Panc1 (cell line): ENCODE measurements at places on chromosomes 13 and 19.

DNA sequence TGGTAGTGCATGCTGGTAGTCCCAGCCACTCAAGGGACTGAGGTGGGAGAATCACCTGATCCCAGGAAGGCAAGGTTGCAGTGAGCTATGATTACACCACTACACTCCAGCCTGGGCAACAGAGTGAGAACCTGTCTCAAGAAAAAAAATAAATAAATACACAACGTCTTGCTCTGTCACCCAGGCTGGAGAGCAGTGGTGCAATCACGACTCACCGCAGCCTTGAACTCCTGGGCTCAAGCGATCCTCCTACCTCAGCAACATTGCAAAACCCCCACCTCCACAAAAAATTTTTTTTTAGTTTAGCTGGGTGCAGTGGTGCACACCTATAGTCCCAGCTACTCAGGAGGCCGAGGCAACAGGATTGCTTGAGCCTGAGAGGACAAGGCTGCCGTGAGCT is 8.8 kb downstream of the TPM4 start:
- DNase-seq: no peak

- no peak for DNase-seq
These were observed 7.6 kb upstream of the TSPAN16 start for GRCh38 chr19:11288349-11288748.

DNA sequence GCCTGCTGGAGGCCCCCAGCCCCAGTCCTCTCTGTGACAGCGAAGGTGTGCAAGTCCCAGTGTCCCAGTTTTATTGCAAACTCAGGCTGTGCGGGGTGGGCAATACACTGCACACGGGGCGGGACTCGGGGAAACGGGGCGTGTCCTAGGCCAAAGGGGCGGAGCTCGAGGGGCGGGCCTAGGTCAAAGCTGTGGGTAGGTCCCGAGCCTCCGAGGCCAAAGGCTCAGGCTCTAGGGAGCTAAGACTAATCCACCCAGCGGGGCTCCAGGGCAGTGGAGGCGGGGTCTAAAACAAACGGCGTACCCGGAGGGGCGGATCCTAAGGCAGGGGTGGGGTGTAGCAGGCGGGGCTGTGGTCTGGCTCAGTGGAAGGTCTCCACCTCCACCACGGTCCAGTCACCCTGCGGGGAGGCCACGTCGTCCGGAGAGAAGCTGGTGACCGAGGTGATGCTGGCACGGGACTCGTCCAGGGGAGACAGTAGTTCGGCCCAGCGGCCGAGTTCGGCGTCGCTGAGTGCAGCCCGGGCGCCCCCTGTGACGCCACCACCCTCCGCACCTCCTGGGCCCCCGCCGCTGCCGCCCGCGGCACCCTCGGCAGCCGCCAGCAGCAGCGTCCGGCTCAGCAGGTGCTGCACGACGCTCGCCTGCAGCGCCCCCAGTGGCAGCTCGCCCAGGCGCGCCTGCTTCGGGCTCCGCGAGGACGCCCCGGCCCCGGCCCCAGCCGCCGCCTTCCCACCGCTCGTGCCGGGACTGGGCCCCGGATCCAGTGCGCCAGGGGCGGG is 5.3 kb downstream of the PRR36 start:
- no peak for DNase-seq

DNA sequence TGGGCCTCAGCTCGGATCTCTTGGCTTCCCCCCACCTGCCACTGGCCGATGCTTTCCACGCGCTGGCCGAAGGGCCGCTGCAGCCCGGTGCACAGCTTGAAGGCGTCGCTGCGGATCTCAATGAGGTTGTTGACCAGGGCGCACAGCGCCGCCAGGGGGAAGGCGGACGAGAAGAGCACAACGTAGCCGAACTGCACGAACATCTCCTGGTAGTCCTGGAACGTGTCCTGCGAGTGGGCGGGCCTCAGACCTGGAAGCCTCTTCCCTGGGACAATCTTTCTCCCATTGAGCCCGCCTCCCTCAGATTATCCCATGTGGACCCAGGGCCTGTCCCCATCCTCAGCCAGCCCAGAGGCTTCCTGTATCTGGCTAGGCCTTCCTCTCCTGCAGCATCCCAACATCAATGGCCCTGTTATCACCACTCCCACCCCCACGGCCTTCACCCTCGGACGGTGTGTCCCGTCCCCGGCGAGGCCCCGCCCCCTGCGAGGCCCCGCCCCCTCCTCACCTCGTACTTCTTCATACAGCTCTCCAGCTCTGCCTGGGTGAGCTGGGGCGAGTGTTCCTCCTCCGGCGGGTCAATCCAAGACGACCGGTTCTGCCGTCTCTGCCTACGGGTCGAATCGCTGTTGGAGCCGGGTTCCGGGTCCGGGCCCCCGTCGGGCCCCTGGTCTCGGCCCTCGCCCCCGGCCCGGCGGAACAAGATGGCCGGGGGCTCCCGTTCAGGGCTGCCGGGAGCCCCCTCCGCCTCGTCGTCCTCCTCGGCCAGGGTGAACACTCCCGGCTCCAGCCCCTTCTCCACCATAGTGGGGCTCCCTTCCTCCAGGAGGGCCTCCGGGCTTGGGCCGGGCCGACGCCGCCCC is 6.8 kb downstream of the ANO8 start:
- DNase-seq: no peak

GRCh38 chr13:43804461-43805070 is 17.8 kb upstream of the ENOX1 start:
- peak; percentile 30 for DNase-seq

DNA sequence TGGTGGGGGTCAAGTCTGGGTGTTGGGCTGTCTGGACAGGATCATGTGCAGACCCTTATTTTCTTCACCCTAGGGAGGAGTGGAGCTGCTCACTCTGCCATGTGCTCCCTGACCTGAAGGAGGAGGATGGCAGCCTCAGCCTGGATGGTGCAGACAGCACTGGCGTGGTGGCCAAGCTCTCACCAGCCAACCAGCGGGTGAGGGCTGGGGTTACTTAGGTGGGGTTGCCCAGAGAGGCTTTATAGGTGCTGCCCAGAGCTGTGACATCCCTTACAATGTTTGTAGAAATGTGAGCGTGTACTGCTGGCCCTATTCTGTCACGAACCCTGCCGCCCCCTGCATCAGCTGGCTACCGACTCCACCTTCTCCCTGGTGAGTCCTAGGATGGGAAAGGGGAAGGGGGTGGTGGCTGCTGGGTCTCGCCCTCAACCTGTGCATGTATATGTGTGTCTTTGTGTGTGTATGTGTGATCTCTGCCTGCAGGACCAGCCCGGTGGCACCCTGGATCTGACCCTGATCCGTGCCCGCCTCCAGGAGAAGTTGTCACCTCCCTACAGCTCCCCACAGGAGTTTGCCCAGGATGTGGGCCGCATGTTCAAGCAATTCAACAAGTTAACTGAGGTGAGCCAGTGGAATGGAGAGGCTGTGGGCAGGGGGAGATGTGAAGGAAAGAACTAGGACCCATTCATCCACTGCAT is 5.1 kb downstream of the CHMP2A start:
- DNase-seq: no peak

DNA sequence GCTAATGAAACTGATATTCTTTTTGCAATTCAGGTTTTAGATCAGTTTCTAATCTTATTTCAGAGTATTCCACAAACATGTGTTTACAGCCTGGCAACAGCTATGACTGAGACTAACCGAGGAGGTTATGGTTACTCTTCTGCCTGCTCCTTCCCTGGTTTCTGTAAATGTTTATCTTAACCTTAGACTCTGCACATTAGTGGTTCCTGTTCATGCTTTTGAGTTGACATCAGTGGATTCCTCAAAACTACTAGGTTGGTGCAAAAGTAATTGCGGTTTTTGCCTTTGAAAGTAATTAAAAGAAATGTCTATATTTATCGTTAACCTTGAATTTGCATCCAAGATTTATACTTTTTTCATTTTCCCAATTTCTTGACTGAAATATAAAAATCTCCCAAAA is 237.0 kb upstream of the TSHZ3 start:
- DNase-seq: no peak

DNA sequence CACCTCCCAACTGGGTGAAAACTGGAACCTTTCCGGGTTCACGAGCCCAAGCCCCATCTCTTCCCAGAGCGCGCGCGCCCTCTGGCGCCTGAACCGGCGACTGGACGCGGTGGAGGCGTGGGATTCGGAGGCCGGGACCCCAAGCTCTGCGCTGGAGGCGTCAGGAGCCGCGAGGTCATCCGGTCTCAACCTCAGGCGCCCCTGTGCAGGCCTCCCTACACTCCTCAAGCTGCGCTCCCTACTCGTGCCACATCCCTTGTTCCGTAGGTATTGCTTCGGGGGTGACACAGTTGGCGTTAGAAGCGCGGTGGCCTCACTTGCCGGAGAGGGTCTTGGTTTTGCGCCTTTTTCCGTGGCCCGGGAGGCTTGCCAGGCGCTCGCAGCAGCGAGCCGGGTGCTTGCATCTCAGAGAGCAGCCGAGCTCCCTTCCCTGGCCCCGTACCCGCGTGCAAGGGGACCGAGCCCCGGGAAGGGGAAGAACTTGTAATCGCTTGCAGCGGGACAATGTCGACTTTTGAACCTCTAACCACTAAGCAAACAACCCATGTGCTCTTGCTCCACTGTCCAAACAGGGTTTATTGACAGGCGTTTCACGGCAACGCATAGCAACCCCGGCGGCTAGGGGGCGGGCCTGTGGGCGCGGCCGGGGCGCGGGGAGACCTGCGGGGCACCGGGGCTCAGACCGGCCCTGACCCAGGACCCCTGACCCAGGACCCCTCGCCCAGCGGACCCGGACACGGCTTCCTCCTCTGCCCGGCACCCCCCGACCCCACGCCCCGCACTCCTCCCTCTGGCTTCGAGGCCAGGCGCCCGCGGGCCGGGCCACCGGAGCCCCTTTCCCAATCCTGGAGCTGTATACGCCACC is 8.5 kb downstream of the CDX2 start:
- DNase-seq: no peak

DNA sequence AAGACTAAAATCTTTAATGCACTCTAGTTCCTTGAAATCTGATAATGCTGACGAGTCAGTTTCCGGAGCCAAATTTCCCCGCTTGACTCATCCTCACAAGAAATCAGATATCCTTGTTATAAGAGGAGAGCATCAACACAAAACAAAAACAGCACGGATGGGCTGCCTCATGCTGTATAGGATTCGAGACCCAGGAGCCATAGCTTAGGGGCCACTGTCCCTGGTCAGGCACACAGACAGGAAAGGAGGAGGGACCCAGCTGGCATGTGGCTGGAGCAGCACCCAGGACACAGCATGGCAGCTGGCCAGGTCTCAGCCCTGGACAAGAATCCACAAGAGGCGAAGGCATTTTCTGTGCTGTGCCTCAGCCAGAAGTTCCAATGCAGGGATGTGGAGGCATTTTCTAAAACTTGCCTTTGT is 110.2 kb upstream of the SPATA13 start:
- DNase-seq: no peak

DNA sequence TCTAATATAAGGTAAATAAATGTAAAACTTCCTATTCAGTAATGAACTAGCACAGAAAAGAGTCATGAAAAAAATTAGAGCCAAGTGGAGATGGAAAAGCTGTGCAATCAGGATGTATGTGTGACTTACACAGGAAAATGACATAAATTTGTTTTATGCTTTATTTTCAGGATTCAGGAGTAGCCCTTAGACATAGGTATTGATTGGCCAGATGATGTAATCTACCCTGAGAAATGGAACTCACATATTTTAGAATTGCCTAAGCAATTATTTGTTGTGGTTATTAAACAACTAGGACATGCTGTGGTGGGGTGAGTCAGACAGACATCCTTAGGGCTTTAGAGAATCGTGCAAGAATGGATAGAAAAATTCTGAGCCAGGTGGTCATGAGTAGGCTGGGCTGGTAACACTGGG is 110.6 kb downstream of the PCDH9 start:
- DNase-seq: peak; percentile 2

DNA sequence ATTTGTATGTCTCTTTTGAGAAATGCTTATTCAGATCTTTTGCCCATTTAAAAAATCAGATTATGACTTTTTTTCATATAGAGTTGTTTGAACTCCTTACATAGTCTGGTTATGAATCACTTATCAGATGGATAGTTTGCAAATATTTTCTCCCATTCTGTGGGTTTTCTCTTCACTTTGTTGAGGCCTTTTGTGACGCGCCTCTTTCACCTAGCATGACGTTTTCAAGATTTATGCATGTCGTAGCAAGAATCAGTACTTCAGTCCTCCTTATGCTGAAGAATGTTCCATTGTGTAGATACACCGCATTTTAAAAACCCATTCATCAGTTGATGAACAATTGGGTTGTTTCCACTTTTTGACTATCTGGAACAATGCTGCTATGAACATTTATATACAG is 13.4 kb downstream of the PABPC3 start:
- no peak for DNase-seq

GRCh38 chr13:77565635-77566034 is 30.1 kb downstream of the SCEL start:
- DNase-seq: peak; percentile 5

GRCh38 chr19:57527136-57527881 is at the start of gene ZNF549:
TSS of gene ZNF549 (plus strand) at chr19:57527356. CDS start at chr19:57527574, 218 bp downstream.
- DNase-seq: no peak

- DNase-seq: no peak
These were observed 83.6 kb downstream of the KL start for GRCh38 chr13:33099860-33100259.

GRCh38 chr19:28609091-28609755 is 603.7 kb downstream of the UQCRFS1 start:
- no peak for DNase-seq

- DNase-seq: no peak
These were observed 5.2 kb upstream of the REXO1 start for GRCh38 chr19:1853295-1854038.

DNA sequence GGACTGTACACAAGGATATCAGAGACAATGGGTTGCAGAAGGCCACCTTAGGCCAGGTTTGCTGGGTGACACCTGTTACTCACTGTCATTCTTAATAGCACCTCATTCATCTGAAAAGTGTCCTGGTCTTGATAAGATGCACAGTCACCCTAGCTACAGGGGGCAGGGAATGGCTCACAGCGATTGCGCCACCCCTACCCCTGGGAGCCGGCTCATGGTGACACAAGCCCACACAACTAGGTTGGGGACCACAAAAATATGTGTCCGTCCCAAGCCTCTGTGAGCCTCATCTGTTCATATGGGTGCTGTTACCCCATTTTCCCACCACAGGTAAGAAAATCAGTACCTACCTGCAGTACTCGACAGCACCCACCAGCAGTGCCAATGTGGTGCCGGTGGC is 23.4 kb downstream of the MED26 start:
- no peak for DNase-seq

DNA sequence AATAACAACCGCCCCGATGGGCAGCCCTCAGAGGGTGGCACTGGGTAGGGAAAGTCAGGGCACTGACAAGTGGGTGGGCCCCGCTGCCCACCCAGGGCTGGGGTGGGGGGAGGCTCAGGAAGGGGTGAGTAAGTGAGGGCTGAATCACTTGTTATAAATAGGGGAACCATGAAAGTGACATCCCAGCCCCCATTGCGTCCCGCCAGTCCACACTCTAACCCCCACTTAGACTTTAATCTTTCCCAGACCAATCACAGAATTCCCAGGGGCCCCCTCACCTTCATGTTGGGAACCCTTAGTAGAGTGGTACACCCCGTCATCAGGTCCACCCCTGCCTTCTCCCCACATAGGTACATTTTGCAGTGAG is 37.0 kb upstream of the NANOS3 start:
- DNase-seq: no peak

GRCh38 chr13:90448466-90449037 is 898.9 kb upstream of the MIR17HG start:
- no peak for DNase-seq
